Hindlimb muscle (tissue), 1 donor: ENCODE measurements at places on chromosomes 7 and 10. TPM values are rescaled to one million over a fixed set of nuclear protein-coding genes. Genes with fewer than 3 reads are reported as not detected.

DNA sequence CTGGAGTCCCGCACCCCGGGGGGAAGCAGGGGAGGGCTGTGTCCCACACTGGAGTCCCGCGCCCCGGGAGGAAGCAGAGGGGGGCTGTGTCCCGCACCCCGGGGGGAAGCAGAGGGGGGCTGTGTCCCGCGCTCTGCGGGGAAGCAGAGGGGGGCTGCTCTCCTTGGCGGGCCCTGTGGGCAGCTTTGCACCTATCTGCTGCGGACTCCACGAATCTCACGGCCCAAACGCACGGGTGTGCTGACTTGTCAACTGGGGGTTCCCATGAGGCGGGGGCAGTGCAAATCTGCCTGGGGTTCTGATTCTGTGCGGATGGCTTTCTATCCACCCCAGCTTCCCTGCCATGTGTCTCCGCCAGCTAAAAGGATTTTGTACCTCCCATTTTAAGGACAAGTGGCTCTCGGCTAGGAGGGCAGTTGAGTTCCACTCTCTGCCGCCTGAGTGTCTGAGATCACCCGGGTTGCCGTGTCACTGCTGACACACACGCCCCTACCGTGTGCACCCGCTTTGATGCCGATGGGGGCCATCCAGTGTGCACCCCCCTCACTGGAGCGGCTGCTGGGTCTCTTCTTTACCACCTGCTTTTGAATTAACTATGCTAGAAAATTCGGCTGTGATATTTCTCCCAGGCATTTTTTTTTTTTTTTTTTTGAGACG, 20.5 kb downstream of the GPER1 start:
- no peak for DNase-seq

Gene ADARB2
- 0.04 TPM for polyA plus RNA-seq

- no peak for DNase-seq
Measured at GRCh38 chr7:156818133-156818532, 74.8 kb downstream of the LMBR1 start.

DNA sequence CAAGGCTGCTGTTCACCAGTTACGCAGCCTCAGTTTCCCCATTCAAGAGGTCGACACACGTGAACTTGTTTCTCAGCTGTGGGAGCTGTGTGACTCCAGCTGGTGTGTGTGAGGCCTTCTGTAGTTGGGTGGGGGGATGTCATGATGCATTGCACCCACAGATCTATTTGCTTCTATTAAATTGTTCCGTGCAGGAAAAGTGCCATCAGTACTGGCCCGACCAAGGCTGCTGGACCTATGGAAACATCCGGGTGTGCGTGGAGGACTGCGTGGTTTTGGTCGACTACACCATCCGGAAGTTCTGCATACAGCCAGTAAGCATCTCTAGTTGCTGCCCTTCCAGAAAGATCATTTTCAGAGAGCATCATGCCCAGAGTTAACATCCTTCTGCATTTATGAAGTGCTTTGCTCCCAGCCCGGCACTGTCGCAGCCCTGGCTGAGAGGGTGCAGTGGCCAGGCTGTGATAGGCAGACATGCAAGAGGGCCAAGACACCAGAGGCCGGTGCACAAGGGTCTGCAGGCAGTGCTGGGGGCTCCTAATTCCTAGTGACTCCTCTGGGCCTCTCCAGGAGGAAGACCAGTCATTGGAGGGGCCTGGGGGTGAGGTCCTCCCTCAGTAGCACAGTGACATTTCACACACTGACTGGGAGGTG, 60.2 kb downstream of the MKI67 start:
- no peak for DNase-seq

DNA sequence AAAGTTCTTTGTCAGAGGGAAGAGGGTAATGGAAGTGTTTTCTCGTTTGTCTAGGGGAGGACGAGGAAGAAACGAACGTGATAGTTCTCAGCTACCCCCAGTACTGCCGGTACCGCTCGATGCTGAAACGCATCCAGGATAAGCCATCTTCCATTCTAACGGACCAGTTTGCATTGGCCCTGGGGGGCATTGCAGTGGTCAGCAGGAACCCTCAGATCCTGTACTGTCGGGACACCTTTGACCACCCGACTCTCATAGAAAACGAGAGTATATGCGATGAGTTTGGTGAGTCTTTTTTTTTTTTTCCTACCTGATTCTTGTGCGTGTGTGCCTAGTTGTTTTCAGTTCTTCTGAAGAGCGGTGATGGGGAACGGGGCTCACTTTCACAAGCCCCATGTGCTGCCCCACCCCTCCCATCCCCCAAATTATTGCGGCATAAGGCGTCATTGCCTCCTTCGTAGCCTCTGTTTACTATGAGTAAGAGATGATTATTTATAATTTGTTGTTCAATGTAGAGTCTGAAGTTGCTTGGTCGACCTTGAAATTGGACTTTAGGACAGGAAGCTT, 98.6 kb downstream of the ARID5B start:
- DNase-seq = no peak

GRCh38 chr10:78634835-78635234, 433.9 kb upstream of the ZMIZ1 start:
- DNase-seq = no peak

GRCh38 chr10:126904818-126905701, at the start of gene DOCK1:
Gene DOCK1, plus strand, starts transcription at chr10:126905428. Its CDS starts 90 bp downstream, at chr10:126905518.
- DNase-seq = peak; percentile 83

DNA sequence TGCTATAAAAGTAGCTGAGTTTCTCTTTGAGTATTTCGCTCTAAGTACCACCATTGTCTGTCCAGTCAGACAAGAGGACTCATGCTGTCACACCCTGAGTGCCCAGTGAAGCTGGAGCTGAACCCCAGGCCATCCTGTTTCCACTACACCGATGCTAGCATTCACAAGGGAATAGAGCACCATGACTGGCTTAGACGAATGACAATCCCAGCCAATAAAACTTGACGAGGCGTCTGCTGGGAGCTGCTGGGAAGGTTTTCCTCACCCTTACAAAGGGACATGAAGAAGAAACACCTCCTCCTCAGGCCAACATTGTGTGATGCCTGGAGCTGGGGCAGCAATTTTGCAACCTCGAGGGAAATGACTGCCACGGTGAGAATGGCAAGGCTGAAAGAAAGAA, 17.5 kb upstream of the SLIT1 start:
- DNase-seq = no peak

GRCh38 chr7:131961054-131961680, 404.7 kb upstream of the PODXL start:
- no peak for DNase-seq

Gene OR2A12
- polyA plus RNA-seq = not detected

Gene GIMAP1
- polyA plus RNA-seq = 2.9 TPM

- no peak for DNase-seq
Measured at GRCh38 chr10:68470300-68470699, 1.5 kb downstream of the DNA2 start.

DNA sequence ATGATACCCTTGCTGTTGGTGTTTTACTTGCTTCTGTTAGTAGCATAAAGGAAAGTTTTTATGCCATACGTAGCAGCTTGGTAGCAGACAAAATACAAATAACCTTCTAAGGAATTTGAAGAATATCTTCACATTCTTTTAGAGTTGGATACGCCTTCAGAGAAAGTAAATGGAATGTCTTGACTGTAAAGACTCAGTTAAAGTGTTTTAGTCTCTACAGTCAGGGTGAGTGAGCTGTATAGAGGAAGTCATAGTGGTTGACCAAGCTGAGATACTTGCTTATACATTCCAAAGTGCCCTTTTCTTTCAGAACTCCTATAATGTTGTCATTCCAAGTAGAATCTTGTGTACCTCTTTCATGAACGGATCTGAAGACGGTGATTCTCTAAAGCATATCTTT, 37.7 kb downstream of the RABGEF1 start:
- DNase-seq = no peak

GRCh38 chr7:106602062-106602461, 58.9 kb downstream of the CCDC71L start:
- DNase-seq = no peak

DNA sequence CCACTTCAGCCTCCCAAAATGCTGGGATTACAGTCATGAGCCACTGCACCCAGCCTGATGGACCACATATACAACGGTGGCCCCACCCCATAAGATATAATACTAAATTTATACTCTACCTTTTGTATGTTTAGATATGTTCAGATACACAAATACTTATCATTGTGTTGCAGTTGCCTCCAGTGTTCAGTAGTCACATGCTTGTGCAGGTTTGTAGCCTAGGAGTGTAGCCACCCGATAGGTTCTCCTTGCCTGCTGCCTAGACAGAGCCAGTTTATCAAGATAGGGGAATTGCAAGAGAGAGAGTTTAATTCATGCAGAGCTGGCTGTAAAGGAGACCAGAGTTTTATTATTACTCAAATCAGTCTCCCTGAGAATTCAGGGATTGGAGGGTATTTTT, 9.6 kb downstream of the CCL24 start:
- no peak for DNase-seq

Gene HIBADH
- 25.1 TPM for polyA plus RNA-seq
